ENCODE measurements at places on chromosomes 6 and 20.

GRCh38 chr6:12974551-12974950 is 258.0 kb downstream of the PHACTR1 start:
- no peak for ATAC-seq

- ATAC-seq: no peak
Observed at GRCh38 chr6:18976966-18977365, 589.8 kb downstream of the RNF144B start.

- no peak for ATAC-seq
Observed at GRCh38 chr20:53503517-53503919, 90.1 kb downstream of the ZNF217 start.

DNA sequence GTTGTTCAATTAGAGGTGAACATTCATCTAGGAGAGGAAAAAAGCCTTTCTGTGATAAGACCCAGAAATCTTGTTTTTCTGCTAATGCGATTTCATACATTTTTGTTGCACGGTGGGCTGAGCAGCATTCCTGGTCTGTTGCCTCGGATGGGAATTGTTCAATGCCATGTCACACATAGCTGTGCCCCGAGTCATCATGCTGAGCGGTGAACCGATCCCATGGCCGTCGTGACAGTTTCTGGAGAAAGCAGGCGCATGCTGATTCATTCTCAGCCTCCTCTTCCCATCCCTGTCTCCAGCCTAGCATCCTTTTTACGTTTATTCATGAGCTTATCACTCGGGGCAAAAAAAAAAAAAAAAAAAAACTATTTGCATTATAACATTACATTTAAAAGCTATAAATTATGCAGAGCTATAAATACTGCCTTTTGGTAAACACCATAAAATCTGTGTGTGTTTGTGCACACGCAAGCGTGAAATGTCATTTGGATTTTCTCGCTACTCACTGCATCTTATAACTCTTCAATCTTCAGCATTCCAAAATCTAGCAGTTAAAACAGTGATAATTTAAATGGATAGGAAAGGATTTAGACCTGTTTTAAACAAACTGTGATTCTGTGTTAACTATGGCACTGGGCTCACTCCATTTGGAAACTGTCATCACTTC is 58.9 kb upstream of the IFNGR1 start:
- ATAC-seq: no peak

DNA sequence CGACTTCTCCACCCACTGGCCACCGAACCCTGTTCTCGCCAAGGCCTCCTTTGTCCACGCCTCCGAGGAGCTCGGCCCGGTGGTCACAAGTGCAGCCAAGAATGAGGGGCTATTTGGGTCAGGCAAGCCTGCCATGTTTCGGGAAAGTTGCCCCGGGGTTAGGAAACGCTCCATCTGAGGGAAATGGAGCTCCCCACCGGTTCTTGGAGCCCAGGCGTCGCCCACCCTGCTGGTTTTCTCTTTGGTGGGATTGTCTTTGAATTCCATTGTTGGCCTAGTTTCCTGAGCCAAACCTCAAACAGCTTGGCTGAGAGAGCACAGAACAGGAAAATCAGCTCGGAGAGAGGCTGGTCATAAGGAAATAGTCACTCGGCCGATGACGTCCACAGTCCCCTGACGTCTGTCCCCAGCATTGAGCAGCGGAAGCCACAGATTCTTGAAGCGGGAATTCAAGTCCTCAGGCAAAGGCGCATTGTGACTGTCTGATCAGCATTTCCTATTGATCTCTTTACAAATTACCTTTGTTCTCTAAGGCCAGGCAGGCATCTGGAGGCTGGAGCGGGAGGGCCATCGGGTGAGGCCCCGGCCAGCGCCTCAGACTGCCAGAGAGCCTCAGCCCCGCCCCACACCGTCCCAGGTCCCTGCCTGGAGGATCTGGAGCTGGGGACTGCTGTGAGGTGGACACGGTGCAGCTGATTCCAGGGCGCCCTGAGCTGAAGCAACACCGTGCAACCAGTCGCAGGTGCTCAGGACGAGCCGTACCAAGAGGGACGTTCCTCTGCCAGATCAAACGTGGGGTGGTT is 138.6 kb downstream of the DLL1 start:
- ATAC-seq: no peak

- no peak for ATAC-seq
Observed at GRCh38 chr6:160678230-160678629, 14.2 kb upstream of the LPA start.

- peak; percentile 58 for ATAC-seq
Observed at GRCh38 chr20:40941133-40941610, 87.5 kb upstream of the TOP1 start.

DNA sequence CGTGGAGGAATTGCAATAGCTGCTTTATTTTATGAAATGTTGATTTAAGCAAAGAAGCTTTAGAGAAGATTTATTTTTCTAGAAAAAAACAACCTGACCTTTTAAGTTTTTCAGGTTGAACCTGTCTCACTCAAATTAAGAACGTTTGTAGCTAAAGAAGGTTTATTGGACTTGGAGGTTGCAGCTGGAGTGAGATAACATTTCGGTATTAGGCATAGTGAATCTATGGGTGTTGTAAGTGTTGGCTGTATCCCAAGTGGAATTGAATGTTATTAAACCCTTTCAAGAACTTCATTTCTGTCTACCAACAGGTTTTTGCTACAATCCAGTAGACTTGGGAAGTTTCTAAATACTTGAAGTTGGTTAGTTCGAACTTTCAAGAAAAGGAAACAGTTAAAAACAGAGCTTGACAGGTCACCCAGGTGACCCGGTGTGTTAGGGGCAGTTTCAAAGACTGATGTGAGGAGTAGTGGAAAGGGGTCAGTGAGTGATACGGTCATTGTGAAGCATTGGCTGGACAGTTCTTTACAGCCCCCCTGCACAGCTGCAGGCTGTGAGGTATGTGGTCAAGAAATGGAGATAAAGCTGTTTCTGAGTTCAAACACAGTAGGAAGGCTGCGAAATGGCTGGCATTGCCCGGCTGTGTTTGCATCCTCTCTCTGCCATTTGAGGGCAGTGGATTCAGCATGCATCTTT is 2.4 kb upstream of the TBCC start:
- ATAC-seq: no peak

- ATAC-seq: no peak
Observed at GRCh38 chr6:155215906-155216305, 47.9 kb upstream of the CLDN20 start.

DNA sequence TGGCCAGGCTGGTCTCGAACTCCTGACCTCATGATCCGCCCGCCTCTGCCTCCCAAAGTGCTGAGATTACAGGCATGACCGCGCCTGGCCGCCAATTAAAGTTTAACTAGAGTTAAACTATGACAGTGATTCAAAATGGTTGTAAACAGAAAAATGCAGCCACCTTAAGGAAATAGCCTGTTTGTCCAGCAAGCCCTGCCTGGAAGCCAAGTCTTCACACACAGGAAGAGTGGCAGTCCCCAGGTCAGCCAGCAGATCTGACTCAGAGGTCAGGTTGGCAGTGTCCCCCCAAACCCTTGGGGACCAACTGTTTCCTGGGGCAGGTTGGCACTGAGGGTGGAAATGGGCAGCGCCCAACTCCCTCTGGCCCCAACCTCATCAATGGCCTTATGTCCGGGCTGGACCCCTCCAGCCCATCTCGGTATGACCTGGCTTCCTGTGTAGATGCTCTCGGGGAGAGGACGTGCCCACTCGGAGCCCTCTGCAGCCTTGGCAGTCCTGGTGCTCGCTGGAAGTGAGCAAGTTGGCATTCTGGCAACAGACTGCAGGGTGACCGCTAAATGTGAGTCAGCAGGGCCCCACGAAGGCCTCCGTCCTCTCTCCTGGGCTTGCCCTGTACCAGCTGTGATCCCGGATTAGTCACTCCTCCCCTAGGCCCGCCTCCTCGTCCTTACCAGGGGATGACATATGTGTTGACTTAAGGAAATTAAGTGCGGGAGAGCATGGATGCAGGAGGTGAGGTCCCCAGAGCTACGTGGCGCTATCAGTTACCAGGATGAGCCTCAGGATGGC is 9.7 kb upstream of the HSP90AB1 start:
- ATAC-seq: peak; percentile 86

GRCh38 chr20:34709044-34709830 is 5.1 kb downstream of the TP53INP2 start:
- ATAC-seq: peak; percentile 85

- no peak for ATAC-seq
Observed at GRCh38 chr6:166855416-166855815, 100.9 kb downstream of the RNASET2 start.

Measured in stimulated activated memory B cell treated with anti-CD40 and anti-IgM and Interleukin-4, amounts not matched to agents 10 μg/mL and 1 μg/mL and 100 μg/mL, for 72 hours (primary cell).